ENCODE measurements at places on chromosomes 4 and X.

GRCh38 chr4:115660465-115660864 lies 547.0 kb upstream of the NDST4 start:
- no peak for DNase-seq

GRCh38 chr4:72323227-72323626 lies 245.8 kb downstream of the ADAMTS3 start:
- DNase-seq, result no peak

DNA sequence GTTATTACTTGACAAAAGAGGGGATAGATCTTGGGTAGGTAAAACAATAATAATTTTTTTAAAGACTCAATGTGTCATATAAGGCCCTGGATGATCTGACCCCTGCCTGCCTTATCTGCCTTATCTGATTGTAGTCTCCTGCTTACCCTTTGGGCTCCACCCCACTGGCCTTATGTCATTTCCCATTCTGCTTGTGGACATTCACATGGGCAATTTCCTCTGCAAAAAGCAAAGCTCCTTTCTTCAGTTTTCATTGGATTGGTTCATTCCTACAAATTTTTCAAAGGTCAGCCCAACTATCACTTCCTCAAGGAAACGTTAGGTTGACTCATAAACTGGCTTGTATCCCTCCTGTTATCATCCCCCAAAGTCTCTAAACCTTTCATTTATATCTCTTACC lies 15.7 kb upstream of the TET2 start:
- DNase-seq, result no peak

GRCh38 chr4:104716584-104716983 lies 221.9 kb upstream of the CXXC4 start:
- DNase-seq, result no peak

DNA sequence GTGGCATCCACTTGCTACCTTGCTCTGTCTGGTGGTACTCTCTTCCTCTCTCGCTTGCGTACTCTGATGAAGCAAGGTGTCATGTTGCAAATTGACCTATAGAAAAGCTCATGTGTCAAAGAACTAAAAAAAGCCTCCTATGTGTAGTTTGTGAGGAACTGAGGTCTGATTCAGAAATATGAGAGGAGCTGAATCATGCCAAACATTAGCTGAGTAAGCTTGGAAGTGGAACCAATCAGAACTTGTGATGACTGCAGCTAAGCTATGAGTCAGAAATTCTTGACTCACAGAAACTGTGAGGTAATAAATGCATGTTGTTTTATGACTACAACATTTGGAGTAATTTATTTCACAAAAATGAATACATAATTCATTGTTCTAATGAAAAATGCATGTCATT lies 2138.8 kb downstream of the PCDH7 start:
- DNase-seq, result no peak

DNA sequence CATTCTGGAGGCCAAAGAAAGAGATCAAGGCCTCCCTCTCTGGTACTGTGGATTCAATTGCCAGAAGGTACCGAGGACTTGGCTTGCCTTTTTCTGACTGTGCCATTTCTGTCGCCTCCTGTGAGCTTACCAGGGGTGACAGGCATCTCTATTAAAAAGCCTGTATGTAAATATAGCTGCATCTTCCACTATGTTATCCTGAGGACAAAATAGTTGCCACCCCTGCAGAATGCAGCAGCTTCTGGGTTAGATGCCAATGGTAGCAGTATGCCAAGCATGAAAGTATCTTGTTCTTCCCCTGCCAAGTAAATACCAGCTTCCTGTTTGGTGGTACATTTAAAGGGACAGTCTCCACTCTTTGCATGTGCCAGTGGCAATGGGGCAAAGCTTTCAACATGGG lies 10.7 kb downstream of the TRPC5OS start:
- DNase-seq, result no peak

- DNase-seq, result no peak
These were observed 42.3 kb downstream of the AFF2 start for GRCh38 chrX:148542481-148543255.

- DNase-seq, result no peak
These were observed 144.1 kb upstream of the RBPJ start for GRCh38 chr4:26176598-26177149.

DNA sequence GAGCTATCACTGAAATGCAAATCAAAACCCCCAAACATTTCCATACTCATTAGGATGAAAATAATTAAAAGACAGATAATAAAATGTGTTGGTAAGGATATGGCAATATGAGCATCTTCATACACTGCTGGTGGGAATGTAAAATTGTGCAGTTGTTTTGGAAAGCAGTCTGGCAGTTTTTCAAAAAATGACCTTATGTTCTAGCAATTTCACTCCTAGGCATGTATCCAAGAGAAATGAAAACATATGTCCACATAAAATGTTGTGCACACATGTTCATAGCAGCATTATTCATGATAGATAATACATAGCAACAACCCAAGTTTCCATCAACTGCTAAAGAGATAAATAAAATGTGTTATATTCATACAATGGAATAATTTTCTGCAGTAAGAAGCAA lies 14.8 kb upstream of the GPRASP2 start:
- no peak for DNase-seq

- DNase-seq, result no peak
These were observed 112.2 kb upstream of the ENPP6 start for GRCh38 chr4:184329659-184330400.

DNA sequence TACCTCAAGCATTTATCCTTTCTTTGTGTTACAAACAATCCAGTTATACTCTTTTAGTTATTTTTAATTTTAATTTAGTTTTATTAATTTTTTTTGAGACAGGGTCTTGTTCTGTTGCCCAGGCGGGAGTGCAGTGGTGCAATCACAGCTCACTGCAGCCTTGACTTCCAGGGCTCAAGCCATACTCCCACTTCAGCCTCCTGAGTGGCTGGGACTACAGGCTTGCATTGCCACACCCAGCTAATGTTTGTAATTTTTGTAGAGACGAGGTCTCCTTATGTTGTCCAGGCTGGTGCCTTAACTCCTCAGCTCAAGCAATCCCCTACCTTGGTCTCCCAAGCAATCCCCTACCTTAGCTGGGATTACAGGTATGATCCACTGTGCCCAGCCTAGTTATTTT lies 45.9 kb downstream of the CDKL5 start:
- DNase-seq, result no peak

DNA sequence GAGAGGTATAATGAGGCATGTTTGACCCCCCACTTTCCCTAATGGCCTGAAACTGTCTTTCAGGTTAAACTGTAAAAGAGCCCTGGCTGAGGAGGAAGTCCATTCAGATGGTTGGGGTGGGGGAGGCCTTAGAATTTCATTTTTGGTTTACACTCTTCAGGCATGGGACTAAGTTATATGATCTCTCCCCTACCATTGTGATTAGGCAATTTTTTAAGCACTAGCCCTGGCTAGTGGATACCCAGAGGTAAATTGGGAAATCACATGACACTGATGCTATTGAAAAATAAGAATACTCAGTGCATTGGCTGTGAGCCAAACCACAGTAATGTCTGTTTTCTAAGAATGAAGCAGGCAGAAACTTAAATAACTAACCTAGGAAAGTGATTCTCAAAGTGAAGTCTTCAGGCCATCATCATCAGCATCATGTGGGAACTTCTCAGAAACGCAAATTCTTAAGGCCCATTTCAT lies 149.7 kb downstream of the RRAGB start:
- no peak for DNase-seq

GRCh38 chrX:23938690-23939089 lies 30.9 kb downstream of the CXorf58 start:
- no peak for DNase-seq

DNA sequence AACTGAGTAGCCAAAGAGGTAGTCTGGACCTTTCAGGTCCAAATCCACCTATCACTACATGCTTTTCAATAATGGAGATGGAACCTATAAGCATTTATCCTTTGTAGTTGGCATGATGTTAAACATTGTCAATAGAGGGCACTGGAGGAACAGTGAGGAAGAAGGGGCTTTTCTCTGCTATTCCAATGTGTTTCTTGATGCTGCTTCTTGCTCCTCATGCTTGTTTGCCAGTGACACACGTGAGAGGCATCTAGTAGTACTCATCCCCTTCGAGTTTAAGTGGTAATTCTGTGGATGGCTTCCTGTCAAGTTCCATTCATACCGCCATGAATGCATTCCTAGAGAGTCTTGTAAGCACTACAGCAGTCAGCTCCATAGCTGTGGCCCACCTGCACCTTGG lies 84.0 kb downstream of the NAA11 start:
- peak; percentile 8 for DNase-seq

DNA sequence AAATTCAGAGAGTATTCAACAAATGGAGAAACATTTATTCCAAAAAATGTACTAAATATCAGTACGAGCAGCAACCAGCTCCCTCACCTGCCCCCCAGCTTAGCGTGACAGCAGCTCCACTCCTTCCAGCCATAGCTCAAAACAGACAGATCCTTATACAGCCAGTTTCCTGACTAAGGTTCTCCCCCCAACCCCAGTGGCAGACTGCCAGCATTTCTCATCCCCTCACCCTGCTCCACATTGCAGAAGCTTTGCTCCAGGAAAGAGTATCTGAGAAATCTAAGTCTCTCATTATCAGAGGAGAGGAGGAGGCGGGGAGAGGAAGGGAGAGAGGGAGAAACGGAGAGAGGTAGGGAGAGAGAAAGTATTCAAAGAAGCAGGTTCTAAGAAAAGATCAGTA lies 53.3 kb upstream of the PASD1 start:
- DNase-seq, result no peak

DNA sequence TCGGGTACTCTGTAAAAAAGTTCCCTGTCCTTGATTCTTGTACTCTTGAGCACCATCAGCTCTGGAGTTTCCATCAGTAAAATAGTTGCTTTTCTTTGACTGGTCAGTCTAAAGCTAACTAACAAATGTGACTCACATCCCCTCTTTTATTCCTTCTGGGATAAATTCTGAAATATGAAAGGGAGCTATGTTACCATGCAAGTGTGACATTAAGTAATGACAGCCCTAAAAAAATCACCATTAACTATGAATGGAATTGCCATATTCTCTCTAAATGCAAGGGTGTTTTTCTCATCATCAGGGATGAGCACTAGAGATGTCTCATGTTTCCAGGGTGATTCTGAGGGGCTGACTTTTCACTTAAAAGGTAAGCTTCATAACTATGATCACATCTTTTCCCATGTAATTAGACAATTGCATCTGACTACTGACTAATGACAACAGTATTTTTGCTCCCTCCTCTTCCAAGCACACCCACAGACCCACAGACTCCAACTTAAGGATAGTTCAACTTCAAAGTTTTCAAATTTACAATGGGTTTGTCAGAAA lies 26.9 kb upstream of the RASGEF1B start:
- DNase-seq, result no peak

- no peak for DNase-seq
These were observed 18.0 kb downstream of the RBMX start for GRCh38 chrX:136862546-136862945.

DNA sequence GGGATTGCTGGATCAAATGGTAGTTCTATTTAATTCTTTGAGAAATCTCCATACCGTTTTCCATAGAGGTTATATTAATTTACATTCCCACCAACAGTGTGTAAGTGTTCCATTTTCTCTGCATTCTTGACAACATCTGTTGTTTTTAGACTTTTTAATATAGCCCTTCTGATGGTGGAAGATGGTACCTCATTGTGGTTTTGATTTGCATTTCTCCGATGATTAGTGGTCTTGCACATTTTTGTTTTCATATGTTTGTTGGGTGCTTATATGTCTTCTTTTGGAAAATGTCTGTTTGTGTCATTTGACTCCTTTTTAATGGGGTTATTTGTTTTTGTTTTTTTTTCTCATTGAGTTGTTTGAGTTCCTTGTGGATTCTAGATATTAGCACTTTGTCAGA lies 75.3 kb upstream of the PUDP start:
- DNase-seq, result no peak

DNA sequence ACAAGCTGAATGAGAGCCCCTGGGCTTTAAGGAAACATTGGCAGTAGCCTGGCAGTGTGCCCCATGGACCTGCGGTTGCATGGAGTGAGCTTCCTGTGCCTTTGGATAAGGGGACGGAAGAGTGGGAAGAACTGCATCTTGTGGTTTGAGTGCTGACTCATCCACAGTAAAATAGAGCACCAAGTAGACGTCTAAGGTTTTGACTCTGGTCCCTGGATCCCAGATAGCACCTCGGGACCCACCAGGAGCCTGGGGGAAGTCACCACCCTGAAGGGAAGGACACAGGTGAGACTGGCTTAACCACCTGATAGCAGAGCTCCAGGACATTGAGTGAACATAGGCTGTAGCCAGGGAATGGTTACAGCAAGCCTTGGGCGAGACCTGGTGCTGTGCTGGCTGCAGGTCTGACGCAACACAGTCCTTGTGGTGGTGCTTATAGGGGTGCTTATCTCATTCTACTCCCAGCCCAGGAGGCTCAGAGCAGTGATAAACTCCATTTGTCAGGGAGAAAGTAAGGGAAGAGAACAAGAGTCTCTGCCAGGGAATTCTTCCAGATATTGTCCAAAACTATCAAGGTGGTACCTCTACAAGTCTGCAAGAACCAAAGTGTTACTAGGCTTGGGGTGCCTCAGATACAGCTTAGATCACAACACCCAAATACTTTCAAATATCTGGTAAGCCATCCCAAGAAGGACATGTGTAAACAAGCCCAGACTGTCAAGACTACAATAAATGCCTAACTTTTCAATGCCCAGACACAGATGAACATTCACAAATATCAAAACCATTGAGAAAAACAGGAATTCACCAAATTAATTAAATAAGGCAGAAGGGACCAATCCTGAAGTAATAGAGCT lies 123.6 kb upstream of the TET2 start:
- no peak for DNase-seq

- DNase-seq, result no peak
These were observed 55.3 kb downstream of the TBL1X start for GRCh38 chrX:9520217-9520590.

GRCh38 chr4:122739174-122739573 lies 6.7 kb downstream of the BBS12 start:
- peak; percentile 38 for DNase-seq

DNA sequence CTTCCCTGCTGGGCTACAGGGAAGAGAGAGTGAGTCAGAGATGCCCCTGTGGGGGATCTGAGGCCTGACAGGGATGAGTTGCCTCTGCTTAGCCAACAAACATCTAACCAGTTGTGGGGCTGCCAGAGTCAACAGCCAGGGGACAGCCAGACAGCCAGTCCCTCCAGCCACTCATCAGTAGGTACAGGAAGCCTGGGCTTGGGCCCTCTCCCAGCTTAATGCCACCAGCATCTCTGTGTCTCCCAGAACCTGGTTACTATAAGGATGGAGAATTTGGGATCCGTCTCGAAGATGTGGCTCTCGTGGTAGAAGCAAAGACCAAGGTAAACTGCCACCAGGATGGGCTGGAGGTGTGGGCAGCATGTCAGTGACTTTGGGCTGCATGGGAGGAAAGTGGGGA lies 17.3 kb upstream of the SASH3 start:
- DNase-seq, result no peak

- DNase-seq, result no peak
These were observed 53.5 kb downstream of the SMAD1 start for GRCh38 chr4:145535202-145535601.

- DNase-seq, result no peak
These were observed 201.7 kb downstream of the NLGN4X start for GRCh38 chrX:6026980-6027379.

GRCh38 chr4:32207456-32207855 lies 1487.3 kb downstream of the PCDH7 start:
- DNase-seq, result no peak

GRCh38 chr4:87978681-87979080 lies 3.2 kb downstream of the SPP1 start:
- peak; percentile 15 for DNase-seq

- DNase-seq, result no peak
These were observed 48.1 kb upstream of the CPLX1 start for GRCh38 chr4:874056-874455.

GRCh38 chr4:105283501-105283900 lies 136.8 kb downstream of the TET2 start:
- no peak for DNase-seq

GRCh38 chr4:86627462-86628135 lies 33.5 kb downstream of the PTPN13 start:
- DNase-seq, result no peak
